ENCODE measurements at places on chromosomes 7 and 10.

GRCh38 chr7:137895301-137896221, 48.8 kb upstream of the DGKI start:
- DNase-seq = no peak

DNA sequence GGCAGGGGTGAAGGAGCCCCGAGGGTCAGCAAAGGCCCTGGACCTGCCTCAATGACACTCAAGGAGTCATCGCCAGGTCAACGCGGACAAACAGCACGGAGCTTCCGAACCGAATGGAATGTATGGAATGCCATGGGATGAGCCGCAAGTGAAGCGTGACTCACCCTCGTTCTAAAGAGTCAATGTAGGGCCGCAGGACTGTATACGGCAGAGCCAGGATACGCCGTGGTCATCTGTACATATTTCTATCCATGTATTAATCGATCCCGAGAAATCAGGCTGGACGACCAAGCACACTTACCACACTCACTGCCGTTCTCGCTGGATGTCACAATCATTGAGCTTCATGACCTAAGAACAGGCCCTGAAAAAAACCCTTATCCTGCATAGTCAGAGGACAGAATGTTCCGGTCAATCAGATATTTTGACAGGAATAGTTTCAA, 4.3 kb downstream of the SNX8 start:
- DNase-seq = no peak

DNA sequence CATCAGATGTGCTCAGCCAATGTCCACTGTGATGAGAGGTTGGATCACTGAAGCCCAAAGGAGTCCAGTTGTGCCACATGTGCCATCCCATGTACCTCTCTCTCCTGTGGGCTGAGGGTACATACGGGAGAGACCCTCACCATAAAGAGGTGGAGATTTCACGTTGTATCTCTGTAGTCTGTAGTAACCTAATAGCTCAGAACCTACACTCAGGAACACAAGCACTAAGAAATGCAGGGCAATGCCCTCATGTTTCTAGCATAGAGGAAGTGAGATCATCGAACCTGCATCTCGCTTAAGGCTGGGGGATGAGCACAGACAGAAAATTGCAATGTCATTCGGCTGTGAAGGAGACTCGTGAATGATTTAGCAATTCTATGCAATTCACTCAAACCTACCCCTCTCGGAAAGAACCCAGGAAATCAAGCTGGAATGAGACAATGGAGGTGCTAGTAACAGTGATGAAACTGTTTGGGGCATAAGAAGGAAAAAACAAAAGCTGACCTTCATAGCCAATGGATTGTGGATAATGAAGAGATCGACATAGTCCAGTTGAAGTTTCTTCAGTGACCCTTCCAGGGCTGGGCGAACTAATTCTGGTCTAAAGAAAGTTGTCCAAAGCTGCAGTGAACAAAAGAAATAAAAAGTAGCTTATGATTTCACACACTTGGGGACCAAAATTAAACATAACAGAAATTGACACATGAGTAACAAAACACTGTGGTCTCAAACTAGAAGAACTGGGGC, 80.3 kb upstream of the UCN3 start:
- DNase-seq = peak; percentile 9

- DNase-seq = no peak
Measured at GRCh38 chr7:108132551-108133265, 2.5 kb upstream of the LAMB4 start.

GRCh38 chr7:24885305-24885704, 94.7 kb downstream of the OSBPL3 start:
- no peak for DNase-seq

DNA sequence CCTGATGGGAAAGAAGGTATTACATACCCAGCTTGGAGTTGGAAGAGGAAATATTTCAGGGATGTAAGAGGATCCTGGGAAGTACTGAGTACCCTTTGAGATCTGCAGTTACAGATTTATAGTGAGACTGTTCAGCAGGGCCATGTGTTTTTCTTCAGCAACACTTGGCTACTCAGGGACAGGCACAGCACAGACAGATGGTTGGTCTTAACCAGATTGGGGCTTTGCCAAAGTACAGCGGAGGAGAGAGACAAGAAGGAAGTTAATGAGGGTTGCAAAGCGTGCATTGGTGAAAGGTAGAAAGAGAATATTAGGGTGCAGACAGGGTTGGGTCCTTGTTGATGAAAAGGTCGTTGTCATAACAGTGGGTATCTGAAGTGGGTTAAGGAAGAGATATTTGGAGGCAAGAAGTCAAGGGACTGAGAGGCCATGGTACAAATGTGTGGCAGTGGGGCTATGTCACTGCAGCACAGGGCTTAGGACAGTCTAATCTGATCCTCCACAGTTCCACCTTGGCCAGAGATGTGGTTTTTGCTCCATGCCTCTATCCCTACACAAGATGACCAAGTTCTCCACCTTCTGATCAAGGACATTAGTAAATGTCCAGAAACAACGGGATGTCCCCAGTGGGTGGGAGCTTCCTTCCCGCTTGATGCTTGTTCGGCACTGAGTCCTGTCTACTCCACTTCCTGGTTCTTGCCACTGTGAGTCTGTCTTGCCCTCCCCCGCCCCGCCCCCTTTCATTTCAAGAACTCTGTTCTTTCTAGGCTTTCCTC, 18.9 kb upstream of the DNAJC1 start:
- DNase-seq = no peak

DNA sequence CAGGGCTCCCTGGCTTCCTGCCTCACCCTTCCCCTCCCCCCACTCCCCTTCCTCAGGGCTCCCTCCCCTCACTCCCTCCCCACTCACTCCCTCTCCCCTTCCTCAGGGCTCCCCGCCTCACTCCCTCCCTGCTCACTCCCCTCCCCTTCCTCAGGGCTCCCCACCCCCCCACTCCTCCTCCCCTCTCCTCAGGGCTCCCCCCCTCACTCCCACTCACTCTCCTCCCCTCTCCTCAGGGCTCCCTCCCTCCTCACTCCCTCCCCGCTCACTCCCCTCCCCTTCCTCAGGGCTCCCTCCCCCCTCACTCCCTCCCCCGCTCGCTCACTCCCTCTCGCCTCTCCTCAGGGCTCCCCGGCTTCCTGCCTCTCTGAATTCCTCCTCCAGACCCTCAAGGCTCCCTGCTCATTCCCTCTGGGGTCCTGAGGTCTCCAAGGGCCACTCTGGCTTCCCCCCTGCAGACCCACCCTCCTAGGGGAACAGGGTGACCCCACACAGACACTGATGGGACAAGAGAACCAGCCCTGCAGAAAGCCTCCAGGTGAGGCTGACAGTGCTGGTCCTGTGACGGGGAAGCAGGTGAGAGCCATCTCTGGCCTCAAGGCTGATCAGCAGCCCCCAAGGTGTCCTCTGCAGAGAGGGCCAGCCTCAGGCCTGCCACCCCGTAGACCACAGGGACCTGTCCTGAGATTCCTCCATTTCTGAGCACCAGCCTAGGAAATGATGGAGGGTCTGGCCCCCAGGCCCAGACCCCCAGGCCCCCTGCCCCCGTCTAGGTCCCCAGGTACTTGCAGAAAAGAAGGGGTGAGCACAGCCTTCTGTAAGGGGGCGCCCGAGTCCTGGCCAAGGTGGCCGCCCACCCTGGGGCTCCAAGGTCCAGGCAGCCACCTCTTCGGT, 47.2 kb downstream of the PWWP2B start:
- peak; percentile 99 for DNase-seq

GRCh38 chr10:48512861-48513260, 92.0 kb downstream of the ARHGAP22 start:
- no peak for DNase-seq

- DNase-seq = no peak
Measured at GRCh38 chr10:35456153-35456720, 119.9 kb downstream of the CCNY start.

DNA sequence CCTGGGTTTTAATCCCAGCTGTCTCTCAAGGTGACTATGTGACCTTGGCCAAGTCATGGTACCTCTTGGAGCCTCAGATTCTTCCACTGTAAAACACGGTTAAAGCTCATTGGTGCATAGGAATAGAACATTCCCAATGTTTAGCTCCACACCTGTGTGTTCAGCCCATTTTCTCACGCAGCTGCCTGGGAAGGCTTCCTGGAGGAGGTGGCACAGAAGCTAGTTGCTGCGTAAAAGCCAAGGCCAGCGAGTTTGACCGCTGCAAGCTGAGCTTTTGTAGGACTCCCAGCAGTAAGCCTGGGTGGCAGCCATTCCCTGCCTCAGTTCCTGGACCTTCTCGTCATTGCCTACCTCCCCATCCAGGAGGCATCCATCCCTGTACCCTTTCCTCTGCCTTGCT, 326.6 kb downstream of the RPS24 start:
- no peak for DNase-seq

DNA sequence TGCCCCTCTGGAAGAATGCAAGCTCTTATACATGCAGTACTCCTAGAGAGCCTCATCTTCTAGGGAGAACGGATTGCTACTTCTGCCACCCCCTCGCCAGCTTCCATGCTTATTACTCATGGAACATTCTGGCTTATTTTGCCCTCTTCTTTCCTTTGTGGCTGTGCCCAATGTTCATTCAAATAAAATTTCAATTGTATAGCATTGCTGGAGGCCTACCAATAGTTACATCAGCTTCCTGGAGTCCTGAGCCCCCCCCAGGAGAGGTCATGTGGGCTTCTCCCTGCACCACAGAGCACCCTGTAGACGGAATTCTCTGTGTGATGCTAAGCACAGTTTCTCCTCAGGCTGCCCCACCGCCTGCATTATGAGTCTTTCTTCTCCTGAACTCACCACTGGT, 1094.0 kb downstream of the KCNMA1 start:
- no peak for DNase-seq

Data from bone marrow (tissue), 2 donors.